GM19239 (cell line): ENCODE measurements at places on chromosomes 5 and 9.

- DNase-seq = no peak
Observed at GRCh38 chr9:35686222-35687203, 3.2 kb downstream of the TPM2 start.

DNA sequence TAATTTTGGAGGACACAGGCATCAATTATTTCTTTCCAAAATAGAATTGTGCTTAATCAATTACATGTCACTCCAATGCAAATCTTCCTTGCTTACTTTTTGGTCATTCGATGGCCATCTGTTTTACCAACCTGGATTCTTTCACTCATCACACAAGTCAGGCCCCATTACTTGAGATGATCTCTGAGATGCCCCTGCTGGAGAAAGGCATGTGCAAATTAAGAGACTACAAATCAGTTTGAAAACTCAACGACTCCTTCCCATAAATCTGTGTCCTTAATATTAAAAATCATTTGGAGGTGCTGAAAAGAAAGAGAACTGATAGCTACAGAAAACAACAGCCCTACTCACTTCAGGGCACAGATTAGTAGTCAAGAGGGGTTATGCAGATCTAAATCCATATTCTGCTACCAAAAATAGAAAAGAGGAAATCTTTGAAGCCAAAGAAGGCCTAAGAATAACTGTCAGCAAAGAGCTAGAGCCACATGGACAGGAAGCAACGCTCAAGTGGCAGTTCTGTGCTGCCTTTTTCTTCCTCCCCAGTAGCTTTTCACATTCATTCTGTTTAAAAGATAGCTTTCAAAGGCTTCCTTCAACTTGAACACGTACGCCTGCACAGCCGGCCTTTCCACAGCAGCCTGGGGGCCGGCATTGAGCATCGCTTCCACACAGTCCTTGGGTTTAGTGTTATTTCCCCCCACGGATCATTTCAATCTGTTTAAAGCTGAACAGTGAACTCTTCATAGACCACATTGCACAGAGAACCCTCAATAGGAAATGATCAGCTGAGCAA lies 79.3 kb upstream of the MAP3K1 start:
- no peak for DNase-seq

GRCh38 chr5:135232958-135233357 lies 166.1 kb downstream of the MACROH2A1 start:
- no peak for DNase-seq

DNA sequence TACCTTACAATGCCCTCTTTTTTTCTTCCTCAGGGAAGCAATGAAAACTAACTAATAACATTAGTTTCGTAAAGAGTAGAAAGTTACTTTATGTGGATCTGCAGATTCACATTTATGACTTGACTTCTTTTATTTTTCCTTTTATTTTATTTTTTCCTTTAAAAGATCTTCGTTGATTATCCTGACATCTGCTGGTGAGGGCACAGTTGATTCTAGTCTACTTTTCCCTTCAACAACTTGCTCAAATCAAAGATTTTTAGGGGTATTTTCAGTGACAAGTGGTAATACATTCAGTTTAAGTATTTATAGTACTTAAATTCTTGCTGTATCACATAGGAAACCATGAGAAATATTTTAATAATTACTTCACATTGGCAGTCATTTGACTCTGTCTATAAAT lies 4.9 kb downstream of the EDIL3 start:
- no peak for DNase-seq

- no peak for DNase-seq
Observed at GRCh38 chr5:2523180-2523579, 228.3 kb downstream of the IRX2 start.

- no peak for DNase-seq
Observed at GRCh38 chr5:145778144-145778900, 56.8 kb downstream of the PRELID2 start.

GRCh38 chr9:13163287-13163686 lies 116.2 kb downstream of the MPDZ start:
- DNase-seq = no peak

DNA sequence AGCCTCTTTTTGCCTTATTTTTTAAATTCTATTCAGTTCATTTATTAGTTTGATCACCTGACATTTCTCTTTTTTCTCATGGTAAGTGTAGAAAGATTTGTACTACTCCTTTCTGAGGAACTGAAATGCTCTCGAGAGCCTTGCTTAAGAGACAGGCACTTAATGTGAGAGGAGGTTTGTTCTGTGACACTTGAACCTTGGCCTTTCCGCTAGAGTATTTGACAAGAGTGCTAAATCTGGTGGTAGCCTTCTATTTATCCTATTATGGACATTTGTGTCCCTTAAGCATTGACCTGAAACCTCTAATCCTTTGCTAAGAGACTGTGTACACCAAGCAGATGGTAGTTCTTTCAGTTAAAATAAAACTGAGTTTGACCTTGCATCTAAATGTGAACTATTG lies 805.0 kb upstream of the PTPRD start:
- DNase-seq = no peak

DNA sequence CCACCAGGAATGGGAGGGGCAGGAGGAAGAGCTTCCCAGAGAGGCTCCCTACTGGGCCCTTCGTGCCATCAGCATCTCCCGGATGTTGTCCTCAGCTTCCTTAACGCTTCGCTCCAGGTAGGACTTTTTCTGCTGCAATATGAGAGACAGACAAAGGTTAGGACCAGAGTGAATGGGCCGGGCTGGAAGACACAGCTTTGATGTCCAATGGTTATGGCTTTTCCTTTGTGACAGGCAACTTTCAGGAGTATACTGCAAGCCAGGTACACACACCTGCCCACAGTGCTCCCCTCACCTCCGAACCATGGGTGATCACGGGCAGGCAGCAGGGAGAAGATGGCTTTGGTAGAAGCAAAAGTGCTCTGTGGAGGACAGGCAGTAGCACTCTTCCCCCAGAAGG lies 57.0 kb downstream of the PFDN1 start:
- DNase-seq = no peak
